ENCODE measurements at places on chromosomes 11 and 22. TPM values are rescaled to one million over a fixed set of nuclear protein-coding genes. Genes with fewer than 3 reads are reported as not detected.

DNA sequence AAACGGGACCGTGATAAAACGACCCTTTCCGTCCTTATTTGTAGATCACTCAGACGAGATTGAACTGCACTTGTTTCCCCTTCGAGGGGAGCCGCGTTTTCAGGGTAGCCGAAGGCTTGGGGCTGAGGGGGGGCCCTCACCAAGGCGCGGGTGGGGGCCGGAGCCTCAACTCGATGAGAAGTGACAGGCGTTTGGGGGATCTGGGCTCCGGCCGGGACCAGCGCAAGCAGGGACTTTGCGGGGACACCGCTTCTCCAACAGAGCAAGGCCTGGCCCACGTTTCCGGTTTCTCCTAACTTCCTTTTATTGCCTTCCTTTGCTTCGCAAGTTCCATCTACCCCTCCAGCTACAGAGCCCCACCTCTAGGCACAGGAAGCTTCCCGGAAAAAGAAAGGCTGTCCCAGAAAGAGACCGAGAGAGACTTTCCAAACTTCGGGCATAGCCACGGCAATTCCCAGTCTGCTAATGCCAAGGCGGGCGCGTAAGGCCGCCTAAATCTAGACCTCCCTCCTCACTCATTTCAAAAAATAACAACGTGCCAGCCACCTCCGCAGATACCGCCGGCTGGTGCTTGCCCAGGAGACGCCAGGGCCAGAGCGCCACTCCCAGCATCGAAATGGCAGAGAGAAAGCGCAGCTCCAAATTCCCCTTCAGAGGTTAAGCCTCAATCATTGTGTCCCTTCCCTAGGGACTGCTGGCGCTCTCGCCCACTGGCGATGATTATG is 6.6 kb downstream of the PAX6 start:
- no peak overlapping the region for H3K4me3 ChIP-seq
- H3K27ac ChIP-seq: no peak overlapping the region
- H3K4me1 ChIP-seq: peaks cover 39% of the 10 kb centered on the region

DNA sequence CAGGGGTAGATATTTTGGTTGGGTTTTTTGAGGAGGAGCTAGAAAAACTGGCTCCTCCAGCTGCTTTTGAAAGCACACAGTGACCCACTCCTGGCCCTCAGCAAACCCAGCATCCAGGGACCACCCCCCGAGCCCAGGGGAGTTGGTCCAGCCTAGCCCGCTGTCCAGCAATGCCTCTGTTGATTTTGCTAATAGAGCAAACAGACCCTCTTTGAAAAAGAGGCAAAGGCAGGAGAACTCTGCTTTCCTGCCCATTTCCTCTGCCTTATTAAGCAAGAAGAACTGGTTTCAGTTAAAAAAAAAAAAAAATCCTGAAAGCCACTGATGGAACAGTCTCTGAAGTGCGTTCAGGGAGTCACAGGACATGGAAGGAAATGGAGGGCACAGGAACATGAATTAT is 25.3 kb downstream of the ABTB2 start:
- H3K27ac ChIP-seq: no peak overlapping the region
- H3K4me1 ChIP-seq: no peaks in the 10 kb centered on the region
- no peak for DNase-seq

GRCh38 chr11:110777775-110778174 is 65.5 kb upstream of the ARHGAP20 start:
- H3K4me3 ChIP-seq: no peak overlapping the region
- H3K36me3 ChIP-seq: no peaks in the 10 kb centered on the region
- no peaks in the 10 kb centered on the region for H3K4me1 ChIP-seq
- no peaks in the 10 kb centered on the region for H3K27me3 ChIP-seq
- no peak for DNase-seq
- no peak overlapping the region for H3K27ac ChIP-seq

BACE1-AS gene
- polyA plus RNA-seq: 3.8 TPM

GRCh38 chr11:71355281-71355680 is 92.9 kb downstream of the DHCR7 start:
- no peaks in the 10 kb centered on the region for H3K27me3 ChIP-seq
- H3K4me3 ChIP-seq: no peak overlapping the region
- H3K27ac ChIP-seq: no peak overlapping the region
- H3K36me3 ChIP-seq: no peaks in the 10 kb centered on the region
- no peaks in the 10 kb centered on the region for H3K4me1 ChIP-seq
- DNase-seq: no peak

DNA sequence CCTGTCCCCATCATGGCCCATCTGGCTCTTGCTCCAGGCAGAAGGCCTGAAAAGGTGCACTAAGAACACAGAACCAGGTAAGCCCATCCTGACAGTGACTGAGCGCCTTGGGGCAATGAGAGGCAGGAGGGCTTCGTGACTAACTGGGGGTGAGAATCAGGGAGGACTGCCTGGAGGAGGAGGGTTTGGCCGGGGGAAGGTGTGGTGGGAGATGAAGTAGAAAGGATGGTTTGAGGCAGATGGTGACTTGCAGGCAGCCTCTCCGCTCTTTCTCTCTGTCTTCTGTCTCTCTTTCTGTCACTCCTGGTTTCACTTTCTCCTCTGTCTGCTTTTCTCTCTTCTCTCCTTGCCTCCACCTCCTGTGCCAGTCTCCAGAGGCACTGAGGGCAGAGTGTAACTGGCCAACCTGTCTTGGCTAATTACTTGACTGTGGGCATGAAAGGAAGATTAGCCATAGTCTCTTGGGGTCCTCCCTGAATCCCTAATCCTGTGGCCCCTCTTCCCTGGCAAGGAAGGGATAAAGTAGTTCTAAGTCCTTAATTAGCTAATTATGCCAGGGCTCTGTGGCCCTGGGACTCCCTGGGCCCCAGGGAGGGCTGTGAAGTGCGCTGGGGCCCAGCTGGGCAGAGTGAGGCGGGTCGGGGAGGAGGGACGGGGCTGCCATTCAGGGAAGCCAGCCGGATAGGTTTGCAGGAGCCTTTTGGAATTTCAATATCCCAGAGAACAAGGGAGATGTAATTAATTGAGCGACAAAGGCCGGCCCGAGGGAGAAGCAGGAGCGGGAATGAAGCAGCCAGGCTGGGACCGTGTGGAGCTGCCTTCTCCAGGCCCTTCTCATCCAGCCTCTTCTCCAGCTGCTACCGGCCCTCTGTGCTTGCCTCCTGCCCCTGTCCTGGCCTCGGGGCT is 61.1 kb downstream of the CACNA1I start:
- no peak overlapping the region for H3K27ac ChIP-seq
- no peak overlapping the region for H3K4me3 ChIP-seq
- H3K36me3 ChIP-seq: no peaks in the 10 kb centered on the region
- no peaks in the 10 kb centered on the region for H3K27me3 ChIP-seq

HORMAD2 gene
- polyA plus RNA-seq: not detected
